ENCODE measurements at places on chromosomes 4 and X.
A peak's percentile ranks its signal among the peaks of the same experiment; 100 is the strongest.

GRCh38 chrX:320126-320783, 1.7 kb upstream of the GTPBP6 start:
- DNase-seq, result no peak

GRCh38 chr4:163548481-163549243, 54.2 kb downstream of the TMA16 start:
- DNase-seq, result peak; percentile 22

- no peak for DNase-seq
These were observed 73.7 kb upstream of the ACSL1 start for GRCh38 chr4:184899261-184900134.

GRCh38 chr4:184958923-184959210, 59.4 kb upstream of the HELT start:
- DNase-seq, result no peak

GRCh38 chrX:136209016-136209738, 42.0 kb downstream of the MAP7D3 start:
- no peak for DNase-seq

GRCh38 chr4:137467537-137467936, 64.8 kb downstream of the PCDH18 start:
- DNase-seq, result no peak

DNA sequence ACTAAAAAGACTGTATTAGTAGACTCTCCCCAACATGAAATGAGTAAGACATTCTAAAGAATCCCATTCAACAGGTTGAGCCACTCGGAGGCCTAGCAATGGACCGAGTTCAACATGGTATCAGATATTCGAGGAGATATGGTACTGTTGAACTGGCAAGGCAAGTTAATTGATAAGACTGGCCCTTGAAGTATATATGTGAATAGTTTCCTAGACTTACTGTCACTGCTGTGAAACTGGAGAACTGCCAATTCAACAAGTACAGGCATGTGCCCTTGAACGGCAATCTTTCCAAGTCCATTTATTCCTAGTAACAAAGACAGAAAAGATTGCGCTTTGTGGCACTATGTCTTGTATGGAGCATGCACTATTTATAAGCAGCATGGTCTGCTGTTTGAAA, 24.4 kb downstream of the FAT1 start:
- no peak for DNase-seq

GRCh38 chr4:118410138-118410537, 57.3 kb upstream of the PRSS12 start:
- no peak for DNase-seq

DNA sequence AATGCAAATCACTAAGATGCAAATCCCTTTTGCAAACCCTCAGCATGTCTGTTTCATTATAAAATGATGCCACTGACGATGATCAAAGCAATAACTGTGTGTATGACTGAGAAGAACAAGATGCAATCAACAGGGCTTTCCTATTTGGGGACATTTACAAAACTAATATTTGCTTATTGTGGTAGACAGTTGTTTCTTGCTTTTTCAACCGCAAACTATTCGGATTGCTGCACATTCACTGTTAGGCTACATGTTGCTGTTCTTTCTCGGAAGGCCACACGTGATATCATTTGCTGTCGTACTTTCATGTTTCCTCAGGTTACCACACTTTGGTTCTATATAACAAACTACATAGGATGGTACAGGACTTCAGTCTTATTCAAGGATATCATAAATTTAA, 49.8 kb downstream of the NPY5R start:
- no peak for DNase-seq

DNA sequence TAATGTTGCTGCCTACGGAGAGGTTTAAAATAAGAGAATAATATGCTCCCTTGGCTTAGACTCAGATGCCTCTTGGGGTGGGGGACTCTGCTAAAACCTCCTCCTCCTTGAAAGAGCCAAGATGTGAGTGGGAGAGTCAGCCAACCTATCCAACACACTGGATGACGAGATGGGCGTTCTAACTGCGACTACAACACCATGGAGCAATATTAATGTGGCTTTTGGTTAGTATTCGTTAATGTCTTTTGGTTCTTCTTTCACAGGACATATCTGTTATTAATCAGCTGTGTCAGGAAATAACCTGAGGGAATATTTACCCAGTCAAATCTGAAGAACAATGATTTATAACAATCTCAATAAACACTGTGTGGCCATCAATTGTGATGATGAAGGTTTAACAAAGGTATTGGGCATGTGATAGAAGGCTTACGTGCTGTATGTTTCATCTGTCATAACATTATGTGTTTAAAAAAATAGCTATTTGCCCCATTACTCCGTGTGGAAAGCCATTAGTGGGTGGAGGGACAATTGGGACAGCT, 143.5 kb upstream of the FTHL17 start:
- DNase-seq, result no peak

DNA sequence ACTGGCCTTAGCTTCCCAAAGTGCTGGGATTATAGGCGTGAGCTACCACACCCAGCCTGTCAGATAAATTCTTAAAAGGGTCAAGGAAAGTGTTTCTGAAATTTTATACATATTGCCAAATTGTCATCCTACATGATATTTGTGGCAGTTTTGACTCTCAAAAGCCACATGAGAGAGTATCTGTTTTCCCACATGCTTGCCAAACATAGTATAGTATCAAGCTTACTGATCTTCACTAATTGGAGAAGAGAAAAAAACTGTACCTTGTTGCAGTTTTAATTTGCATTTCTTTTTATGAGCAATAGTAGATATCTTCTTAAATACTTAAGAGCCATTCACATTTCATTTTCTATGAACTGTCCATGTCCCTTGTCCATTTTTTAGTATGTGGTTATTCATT, 83.6 kb downstream of the TET2 start:
- DNase-seq, result no peak

DNA sequence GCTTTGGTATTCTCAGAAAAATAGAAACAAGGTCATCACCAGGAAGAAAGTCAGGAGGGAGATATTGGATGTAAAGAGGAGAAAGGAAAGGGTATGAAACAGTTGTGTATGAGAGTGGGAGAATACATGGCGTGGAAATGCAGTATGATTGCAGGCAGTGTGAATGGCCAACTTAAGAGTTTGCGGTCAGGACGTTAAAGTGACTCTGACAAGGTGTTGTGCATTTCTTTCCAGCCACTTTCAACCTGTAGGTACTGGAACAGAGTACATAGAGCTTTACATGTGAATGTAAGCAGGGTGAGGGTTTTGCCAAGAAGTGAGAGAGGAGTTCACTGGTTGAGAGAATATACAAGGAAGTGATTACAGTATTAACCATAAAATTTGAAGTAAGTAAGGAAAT, 15.7 kb downstream of the ATP10D start:
- no peak for DNase-seq

DNA sequence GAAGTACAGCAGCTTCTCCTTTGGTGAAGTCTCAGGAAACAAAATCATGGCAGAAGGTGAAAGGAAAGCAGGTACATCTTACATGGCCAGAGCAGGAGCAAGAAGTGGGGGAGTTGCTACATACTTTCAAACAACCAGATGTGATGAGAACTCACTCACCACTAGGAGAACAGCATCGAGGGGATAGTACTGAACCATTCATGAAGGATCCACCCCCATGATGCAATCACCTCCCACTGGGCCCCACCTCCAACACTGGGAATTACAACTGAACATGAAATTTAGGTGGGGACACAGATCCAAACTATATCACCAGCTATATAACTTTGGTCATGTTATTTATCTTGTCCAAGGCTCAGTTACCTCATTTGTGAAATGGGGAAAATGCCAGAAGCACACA, 159.4 kb downstream of the OPHN1 start:
- DNase-seq, result no peak

GRCh38 chrX:154661899-154662298, 8.5 kb upstream of the CTAG2 start:
- DNase-seq, result no peak

DNA sequence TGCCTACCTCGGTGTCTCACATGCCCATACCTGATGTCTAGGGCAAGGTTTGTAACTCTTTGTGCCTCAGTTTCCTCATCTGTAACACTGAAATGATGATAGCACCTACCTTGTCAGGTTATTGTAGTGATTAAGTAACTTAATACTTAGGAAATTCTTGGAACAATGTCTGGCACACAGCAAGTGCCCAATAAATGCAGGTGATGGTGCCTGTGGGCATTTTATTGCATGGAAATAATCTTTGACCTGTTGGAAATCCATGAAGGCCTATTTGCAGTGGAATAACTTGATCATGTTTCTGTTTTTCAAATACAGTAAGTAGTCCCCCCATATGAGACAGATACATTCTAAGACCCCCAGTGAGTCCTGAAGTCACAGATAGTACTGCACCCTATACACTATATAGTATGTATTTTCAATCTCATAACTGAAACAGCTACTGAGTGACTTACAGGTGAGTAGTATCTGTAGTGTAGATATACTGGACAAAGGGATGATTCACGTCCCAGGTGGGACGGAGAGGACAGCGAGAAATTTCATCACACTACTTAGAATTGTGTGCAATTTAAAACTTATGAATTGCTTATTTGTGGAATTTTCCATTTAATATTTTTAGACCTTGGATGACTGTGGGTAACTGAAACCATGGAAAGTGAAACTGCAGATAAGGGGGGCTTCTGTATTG, 42.1 kb downstream of the AFF1 start:
- no peak for DNase-seq

DNA sequence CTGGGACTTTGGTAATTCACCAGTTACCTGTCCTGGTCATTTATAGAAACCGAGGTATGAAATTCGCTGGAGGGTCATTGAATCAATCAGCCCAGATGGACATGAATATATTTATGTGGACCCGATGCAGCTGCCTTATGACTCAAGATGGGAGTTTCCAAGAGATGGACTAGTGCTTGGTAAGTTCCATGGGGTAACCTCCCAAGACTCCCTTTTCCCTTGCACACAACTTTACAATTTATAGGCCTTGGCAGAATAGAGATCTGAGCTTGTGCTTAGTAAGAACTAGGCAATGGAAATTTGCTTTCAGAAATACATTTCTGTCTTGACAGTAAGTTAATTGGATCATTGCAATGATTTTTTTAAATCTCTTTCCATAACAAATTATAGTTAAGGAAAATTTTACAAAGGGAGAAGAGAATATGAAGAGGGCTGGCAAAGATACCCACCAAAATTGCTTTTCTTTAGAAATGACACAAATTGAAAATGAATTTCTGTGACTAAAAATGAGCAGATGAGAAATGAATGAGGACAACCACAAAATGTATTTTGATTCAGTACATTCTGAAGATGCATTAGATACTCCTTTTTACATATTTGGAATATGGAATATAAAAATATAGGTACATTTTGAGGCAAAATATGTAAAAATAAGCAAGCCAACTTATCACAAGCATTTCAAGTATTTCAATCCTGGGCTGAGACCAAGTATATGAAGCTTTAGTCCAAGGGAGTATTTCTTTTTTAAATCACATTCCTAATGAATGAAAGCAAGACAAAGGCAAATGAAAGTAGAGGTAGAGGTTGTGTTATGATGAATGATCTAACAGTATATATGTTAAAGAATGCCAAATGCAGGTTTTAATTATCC, 45.9 kb downstream of the PDGFRA start:
- no peak for DNase-seq

DNA sequence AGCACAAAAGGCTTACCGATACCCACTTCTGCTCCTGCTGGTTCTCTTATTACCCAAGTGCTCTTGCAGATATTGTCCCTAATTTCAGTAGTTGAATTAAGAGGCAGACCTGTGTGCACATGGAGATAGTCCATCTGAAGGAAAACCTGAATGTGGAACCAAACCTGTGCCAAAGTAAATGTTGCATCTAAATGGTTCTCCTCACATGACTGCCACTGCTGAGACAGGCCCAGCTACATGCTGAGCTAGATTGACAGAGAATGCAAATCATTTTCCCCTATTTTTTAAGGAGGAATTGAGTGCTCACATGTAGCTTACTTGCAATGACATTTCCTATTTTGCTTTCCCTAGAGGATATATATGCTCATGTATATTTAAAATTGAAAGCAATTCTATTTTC, 609.1 kb upstream of the TECRL start:
- no peak for DNase-seq

All from GM04504 (cell line).